Left ventricle myocardium superior (tissue), 1 donor: ENCODE measurements at places on chromosomes 6 and 20.

DNA sequence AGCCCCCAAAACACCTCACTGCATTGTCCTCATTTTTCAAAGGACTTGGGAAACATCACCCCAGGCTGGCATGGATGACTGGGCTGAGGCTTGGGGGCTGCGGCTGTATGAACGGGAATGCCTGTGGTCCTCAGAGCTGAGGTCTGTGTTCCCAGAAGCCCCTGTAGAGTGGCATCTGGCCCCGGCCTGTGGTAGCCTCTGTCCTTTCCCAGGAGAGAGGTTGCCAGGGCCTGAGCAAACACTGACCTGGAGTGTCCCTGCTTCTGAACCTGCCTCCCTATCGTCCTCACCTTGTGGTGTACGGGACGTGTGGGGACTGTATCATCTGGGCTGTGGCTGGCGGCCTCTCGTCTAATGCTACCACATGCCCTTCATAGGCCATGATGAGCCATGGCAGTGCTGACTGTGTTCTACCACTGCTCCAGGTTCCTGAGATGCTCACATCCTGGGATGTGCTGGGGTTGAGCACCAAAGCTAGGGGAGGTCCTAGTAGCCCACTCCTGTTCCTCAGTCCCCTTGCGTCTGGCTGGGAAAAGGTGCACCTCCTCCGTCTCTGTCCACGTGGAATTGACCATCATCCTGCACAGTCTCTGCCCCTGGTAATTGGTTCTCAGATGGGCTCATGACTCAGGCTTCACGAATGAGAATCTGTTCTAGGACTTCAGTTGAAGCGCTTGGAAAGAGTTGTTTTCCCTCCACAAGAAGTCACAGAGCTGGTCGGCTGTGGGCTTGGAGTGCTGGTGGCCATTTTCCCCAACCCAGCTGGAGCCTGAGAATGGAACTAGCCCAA, 27.6 kb downstream of the PHACTR3 start:
- DNase-seq: no peak

- DNase-seq: no peak
Measured at GRCh38 chr20:2798814-2799213, 1.6 kb downstream of the CPXM1 start.

- DNase-seq: no peak
Measured at GRCh38 chr6:13372688-13373487, 44.6 kb upstream of the TBC1D7 start.

- DNase-seq: no peak
Measured at GRCh38 chr6:45426251-45426650, 48.5 kb upstream of the SUPT3H start.

DNA sequence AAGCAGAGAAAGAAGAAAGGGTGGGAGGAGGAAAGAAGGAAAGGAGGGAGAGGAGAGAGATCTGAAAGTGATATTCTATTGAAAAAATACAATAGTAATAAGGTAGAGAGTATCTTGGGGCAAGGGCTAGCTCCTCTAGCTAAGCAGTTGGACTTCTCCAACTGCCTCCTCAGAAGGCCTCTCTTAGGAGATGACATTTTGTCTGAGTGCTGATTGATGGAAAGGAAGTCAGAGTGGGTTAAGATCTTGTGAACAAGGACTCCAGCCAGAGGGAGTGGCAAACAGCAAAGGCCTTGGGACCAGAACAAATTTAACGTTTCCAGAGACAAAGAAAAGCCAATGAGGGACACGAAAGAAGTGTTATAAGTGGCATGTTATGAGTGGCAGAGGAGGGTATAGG, 111.8 kb upstream of the TNFAIP3 start:
- no peak for DNase-seq

- DNase-seq: no peak
Measured at GRCh38 chr20:420721-421574, 12.8 kb downstream of the RBCK1 start.

DNA sequence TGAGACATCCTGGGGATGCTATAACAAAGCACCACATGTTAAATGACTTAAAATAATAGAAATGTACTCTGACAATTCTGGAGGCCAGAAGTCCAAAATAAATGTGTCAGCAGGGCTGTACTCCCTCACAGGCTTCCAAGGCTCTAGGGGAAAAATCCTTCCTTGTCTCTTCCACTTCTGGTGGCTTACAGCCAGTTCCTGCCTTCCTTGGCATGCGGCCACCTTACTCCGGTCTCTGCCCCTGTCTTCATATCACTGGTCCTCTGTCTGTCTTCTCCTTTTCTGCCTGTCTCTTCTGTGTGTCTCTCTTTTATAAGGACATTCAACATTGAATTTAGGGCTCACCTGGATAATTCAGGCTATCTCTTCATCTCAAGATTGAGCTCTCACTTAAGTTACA, 155.3 kb upstream of the SYNCRIP start:
- no peak for DNase-seq

GRCh38 chr6:155080881-155081845, 86.0 kb downstream of the TIAM2 start:
- DNase-seq: no peak

GRCh38 chr20:5401277-5401875, 84.6 kb upstream of the PROKR2 start:
- no peak for DNase-seq

GRCh38 chr20:3804781-3805180, 8.7 kb downstream of the CDC25B start:
- DNase-seq: peak; percentile 20

GRCh38 chr6:50819904-50820868, 1.5 kb downstream of the TFAP2B start:
- no peak for DNase-seq

- DNase-seq: no peak
Measured at GRCh38 chr6:90136837-90137568, 159.6 kb downstream of the BACH2 start.

DNA sequence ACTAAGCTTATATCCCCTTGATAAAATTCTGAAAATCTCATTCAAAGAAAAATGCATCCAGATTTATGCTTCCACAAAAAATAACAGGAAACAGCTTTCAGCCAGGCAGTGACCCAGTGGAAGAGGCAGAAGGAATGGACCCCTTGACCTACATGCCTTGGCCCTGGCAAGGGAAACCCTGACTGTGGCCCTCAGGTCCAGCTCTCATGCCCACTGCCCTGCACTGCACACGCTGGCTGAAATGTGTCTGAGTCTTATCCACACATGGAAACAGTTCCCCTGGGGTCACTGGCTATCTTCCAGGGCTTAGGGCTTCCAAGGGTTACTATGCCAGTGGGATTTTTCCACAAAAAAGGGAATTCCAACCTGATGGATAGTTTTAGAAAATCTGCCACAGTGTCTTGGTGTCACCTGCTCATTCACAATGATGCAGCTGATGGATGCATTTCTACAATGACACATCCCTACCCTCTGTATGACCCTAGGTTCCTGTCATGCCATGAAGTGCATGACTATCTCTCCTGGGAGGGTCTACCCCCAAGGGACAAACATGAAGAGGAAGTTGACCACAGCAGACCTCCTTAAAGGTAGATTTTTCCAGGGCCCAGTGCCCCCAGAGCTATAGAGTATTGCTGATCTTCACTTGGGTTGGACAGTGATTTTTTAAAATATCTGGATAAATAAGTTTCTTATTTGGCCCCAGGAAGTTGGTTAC, 121.9 kb upstream of the CD93 start:
- no peak for DNase-seq

GRCh38 chr6:71294121-71294523, 5.5 kb downstream of the OGFRL1 start:
- DNase-seq: no peak

DNA sequence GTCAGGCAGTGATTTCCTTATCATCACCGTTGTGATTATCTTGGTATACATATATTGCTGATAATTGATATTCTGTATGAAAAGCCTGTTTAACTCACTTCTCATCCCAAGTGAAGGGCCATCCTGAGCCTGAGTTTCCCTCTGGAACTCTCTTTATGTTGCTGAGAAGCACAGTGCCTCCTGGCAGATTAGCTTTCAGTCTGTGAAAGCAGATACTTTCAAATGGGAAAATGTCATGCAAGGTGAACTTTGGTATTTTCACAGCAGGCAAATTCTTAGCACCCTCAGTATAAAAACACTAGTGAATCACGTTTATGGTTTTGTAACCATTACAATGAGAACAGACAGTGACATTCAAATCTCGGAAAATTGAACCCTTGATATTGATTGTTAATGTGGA, 151.6 kb downstream of the PRIM2 start:
- no peak for DNase-seq

DNA sequence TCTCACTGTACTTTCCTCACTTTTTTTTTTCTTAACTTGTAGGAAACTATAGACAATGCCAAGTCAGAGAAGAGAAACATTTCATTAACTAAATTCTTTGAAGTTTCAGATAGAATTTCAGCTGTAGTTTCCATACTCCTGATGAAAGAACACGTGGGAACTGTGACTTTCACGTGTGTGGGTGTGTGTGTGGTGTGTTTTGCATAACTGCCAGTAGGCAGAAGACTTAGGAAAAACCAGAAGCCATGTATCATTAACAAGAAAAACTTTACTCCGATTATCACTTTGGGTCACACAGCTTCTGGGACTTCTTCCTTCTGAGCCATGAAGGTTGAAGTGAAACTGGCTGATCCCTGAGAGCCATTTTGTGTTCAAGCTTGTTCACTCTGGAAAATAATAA, 483.3 kb downstream of the TFAP2B start:
- DNase-seq: no peak

- DNase-seq: no peak
Measured at GRCh38 chr20:53080969-53081871, 109.1 kb downstream of the TSHZ2 start.

GRCh38 chr20:5767493-5768098, 17.4 kb downstream of the SHLD1 start:
- no peak for DNase-seq

- no peak for DNase-seq
Measured at GRCh38 chr20:46638898-46639274, 12.4 kb downstream of the SLC13A3 start.
